ENCODE measurements at places on chromosomes 2 and 18.

DNA sequence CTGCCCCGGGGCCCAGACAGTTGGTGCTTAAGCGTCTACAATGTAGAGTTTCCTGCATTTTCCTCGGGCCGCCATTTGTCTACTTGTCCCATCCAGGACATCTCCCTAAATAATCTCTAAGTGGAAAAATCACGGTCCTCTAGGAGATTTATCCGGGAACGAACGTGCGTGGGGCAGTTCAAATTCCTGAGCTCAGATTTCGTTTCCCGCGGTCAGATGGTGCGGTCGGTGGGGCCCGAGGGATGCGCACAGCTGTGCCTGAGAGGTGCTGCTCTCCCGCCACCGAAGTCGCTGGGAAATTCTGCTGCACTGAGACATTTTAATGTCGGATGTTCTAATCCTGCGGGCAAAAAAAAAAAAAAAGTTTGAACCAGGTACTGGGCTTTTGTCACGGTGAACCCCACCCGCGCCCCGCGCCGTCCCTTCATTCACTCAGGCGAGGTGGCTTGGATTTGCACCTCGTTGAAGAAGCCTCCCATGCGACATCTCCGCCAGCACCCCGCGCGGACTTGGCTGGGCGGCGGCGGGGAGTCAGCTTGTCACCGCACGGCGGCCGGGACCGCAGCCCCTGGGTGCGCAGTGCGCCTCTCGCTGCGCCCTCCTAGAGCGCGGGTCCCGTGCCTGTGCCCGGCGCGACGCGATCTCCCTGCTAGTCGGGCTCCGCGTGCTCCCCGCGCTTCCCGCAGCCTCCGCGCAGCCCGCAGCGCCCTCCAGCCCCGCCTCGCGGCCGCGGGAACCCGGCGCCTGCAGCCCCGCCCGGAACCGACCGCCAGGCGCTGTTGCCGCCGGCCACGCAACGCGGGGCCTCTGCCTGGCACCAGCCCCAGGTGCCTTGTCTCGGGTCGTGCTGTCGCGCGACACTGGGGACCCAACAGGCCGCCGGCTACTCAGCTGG, 191.9 kb upstream of the TCF4 start:
- no peak for DNase-seq

- DNase-seq: peak; percentile 78
These were observed 3.6 kb downstream of the ZNF516 start for GRCh38 chr18:76491473-76491775.

- no peak for DNase-seq
These were observed 886.2 kb upstream of the NRXN1 start for GRCh38 chr2:51918113-51918512.

DNA sequence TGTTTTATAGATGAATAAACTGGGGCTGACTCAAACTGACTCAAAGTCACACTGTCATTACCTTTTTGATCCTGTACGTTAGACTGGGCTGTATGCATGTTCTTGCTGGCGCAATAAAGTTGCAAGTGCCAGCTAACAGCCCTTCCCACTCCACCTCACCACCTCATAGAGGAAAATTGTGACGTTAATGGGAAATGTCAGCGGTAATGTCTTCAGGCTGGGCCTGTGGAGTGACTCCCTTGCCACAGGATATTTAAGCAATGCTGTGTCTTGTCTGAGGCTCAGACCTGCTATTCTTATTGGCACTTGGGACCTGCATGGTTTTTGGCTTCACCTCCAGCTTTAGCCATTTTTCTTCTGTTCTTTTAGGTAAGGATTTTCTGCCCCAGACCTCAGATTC, 25.2 kb upstream of the CASP10 start:
- DNase-seq: no peak

GRCh38 chr2:242052421-242052820, 182.9 kb downstream of the RTP5 start:
- DNase-seq: no peak

Measured in tibial artery (tissue), 4 donors.